ENCODE measurements at places on chromosomes 3 and 15.

DNA sequence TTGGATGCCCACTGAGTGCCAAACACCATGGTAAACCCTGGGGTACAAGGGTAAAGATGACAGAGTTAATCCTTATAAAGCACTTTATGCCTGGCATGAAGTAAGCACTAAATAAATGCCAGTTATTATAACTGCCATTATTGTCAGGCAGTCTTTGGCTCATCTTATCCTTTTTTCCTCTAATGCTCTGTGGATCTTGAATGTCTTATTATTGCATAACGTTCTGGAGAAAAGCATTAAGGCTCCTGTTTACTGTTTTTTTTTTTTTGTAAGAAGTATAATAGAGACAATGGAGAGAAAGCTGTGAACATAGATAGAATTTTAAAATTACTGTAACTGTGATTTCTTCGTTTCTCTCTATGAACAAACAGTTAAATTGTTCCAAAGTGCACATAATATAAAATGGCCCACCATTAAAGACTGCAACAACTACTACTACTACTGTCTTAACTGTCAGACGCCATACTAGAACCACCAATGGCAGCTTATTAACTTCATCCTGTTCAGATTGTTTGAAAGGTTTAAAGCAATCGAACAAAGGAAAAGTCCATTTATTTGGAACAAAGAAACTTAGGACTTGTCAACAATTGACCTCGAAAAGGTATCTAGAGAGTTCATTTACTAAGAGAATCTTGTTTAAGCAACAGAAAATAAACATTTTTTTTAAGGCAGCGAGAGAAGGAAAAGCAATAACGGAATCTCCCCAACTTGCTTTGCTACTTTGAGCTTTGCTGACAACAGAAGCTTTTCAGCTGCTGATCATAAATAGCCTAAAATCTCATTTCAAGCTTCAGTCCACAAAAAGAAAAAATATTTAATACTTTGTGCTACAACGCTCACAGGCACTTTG, 520.7 kb downstream of the ROBO1 start:
- no peak for DNase-seq

GRCh38 chr15:51281368-51281967, 56.9 kb downstream of the CYP19A1 start:
- DNase-seq: no peak

GRCh38 chr3:124634210-124635168, 95.8 kb upstream of the UMPS start:
- no peak for DNase-seq

GRCh38 chr3:45873036-45873435, 13.3 kb upstream of the CCR9 start:
- DNase-seq: no peak
